ENCODE measurements at places on chromosomes 11 and 22.

DNA sequence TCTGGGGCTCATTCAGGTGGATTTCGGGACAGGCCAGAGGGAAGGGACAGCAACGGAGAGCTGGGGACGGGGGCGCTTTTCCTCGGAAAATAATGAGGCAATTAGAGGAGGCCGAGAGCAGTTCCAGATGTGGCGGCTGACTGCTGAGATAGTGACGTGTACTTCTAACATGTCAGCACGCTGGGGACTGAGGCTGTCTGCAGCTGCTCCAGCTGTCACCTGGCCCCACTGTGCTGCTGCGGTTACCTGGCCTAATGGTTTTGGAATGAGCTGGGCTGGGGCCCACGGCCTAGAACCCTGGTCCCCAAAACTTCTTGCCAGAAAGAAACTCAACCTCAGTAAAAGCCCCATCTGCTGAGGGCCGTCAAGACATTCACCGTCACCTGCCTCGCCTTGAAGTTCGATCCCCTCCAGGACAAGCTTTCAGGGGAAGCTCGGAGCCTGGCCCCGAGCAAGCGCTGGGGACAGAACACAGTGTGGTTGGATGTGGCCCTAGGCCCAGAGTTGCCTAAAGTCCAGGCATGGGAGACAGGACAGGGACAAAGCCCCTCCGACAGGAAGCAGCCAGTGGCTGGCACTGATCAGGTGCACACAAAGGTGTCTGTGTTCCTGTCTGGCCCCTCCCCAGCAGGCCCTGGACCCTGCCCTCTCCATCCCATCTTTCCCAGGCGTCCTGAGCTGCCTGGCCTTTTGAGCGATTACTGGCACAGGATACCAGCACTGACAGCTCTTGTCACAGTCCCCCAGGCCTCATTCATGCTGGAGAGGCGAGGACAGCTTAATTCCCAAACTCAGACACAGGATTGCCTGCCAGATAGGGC is 22.1 kb downstream of the RPUSD4 start:
- no peak for DNase-seq

GRCh38 chr11:113131036-113131775 is 170.0 kb downstream of the NCAM1 start:
- no peak for DNase-seq

DNA sequence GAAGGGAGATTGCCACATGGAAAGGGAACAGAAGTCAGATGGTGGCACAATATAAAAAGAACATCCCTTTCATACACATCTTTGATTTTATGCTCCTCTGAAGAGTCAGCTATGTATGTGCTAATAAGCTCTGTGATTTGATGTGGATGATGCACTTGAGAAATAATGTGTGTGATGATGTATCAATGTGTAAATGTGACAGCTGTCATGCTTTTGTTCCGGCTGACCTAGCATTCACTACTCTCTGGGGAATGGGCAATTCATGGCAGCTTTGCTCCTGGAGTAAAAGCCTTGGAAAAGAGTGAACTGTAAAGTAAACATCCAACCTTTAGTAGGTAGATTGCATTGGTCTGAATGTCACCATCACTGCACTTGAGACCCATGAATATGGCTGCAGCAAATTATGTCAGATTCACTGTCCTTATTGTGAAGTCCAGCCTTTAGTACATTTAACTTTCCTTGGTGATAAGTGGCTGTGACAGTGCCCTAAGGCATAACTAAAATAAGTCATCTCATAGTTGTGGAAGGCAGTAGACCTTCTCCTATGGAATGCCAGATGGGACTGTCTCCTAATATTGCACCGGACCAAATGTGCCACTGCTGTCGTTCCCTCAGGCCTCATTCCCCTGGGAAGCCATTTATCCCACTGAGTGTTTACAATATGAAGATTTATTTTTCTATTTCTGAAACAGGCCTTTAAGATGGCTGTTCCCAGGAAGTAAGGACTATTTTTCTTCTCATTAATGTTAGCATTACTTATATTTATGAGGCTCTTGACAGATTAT is 178.2 kb upstream of the CCDC90B start:
- DNase-seq = no peak

- peak; percentile 62 for DNase-seq
Observed at GRCh38 chr11:67345920-67346819, 7.2 kb downstream of the POLD4 start.

DNA sequence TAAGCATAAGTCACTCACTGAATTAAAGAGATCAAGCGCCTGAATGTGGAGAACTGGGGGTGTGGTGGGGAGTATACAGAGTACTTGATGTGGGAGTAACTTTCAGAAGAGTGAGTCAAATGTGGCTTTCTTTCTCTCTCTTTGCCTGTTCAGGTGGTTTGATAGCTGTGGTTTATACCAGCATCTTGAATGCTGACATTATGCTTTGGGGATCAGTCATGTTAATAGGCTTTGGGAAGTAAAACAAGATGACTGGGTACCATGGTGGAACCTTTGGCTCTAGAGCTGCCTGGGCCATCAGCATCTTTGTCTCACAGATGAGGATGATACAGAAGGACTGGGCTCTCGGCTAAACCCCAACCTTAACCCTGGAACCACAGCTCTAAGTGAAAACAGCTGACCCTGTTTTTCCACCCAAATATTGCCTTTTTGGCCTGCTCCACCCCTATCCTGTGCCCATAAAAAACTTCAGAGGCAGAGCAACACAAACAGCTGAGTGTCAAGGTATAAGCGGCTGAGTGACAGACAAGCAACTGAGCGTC is 58.2 kb upstream of the GNAZ start:
- no peak for DNase-seq

DNA sequence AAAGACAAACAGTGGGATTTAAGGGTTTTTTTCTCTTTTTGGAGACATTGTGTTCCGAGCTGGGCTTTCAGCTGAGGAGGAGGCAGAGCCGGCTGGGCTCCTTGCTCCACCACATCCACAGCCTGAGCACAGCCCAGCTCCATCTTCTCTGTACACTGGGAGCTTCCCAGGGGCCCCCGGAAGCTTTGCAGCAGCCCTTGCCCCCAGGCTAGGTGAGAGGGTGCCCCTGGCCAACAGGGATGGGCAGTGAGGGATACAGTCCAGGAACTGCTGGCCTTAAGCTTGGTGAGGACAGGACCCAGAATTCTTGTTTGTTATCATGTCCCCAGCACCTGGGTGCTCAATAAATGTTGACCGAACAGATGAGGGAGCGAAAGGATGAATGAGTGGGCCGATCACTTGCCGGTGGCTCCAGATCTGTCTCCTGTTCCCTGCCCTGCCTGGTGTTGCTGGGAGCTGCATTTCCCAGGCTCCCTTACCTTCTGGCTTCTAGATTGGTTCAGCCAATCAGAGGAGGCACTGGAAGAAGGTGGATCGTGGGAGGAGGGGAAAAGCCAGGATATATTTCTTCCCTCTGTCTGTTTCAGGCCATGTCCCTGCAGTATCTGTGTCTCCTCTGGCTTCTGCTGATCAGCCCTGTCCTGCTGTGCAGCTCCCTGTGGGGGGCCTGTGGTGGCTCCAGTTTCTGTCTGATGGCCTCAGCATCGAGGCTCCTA is 26.5 kb upstream of the NECTIN1 start:
- DNase-seq = no peak

- no peak for DNase-seq
Observed at GRCh38 chr11:25769287-25769686, 562.6 kb upstream of the ANO3 start.

DNA sequence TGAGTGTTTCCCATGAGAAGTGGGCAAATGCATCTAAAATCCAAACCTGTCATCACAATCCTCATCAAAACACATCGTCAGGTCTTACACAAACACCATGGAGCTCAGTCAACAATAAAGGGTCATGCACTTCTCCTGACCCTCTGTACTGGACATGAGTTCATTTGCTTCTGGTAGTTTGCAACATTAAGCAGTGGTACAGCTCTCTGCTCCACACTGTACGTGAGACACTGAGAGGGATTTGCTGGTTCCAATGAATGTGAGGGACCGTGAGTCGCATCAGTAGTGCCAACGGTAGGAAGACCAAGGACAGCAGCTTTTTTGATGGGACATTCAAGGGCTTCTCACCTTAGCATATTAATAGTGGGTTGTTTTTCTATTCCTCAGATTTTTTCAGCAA is 752.3 kb downstream of the OPCML start:
- DNase-seq = no peak

- DNase-seq = no peak
Observed at GRCh38 chr11:129788278-129788677, 27.4 kb upstream of the TMEM45B start.

GRCh38 chr11:129192150-129192549 is at the start of gene ARHGAP32:
TSS of gene ARHGAP32 (minus strand) at chr11:129192325. CDS start at chr11:129192198, 127 bp downstream.
- peak; percentile 70 for DNase-seq

DNA sequence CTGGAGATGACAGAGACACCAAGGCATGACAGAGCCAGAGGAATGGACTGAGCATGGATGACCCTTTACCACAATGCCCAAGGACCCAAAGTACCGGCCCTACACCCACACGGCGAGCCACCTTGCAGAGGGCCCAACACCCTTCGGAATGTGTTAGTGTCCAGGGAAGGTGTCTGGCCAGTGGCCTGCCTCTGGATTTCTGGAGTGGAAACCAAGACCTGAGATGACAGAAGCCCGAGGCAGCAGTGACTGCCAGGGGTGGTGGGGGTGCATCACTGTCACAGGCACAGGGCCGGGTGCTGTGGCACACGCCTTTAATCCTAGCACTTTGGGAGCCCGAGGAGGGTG is 28.7 kb downstream of the PDGFB start:
- no peak for DNase-seq

GRCh38 chr11:11380340-11380739 is 27.3 kb upstream of the CSNK2A3 start:
- no peak for DNase-seq

- no peak for DNase-seq
Observed at GRCh38 chr22:21450320-21450831, 16.8 kb upstream of the TMEM191C start.

DNA sequence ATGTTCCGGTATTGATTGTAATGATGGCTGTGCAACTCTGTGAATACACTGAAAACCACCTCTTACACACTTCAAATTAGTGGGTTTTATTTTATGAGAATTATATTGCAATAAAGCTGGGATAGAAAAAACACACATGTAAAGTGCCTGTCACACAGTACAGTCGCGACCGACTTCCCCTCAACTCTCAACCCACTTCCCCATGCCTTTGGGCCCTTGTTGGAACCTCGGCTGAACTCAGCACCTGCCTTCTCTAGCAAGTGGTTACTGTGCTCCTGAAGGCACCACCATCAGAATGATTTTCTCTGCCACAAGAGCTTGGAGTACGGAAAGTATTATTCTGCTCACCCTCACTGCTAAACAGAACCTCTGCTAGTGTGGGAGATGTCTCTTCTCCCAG is 13.5 kb downstream of the KCNJ1 start:
- DNase-seq = no peak

- DNase-seq = no peak
Observed at GRCh38 chr22:34330432-34330831, 410.2 kb upstream of the LARGE1 start.

All from M059J (cell line).